Mammary microvascular endothelial cell (primary cell): ENCODE measurements at places on chromosomes 12 and 14. TPM values are rescaled to one million over a fixed set of nuclear protein-coding genes. Genes with fewer than 3 reads are reported as not detected.

TSPAN19 gene
- total RNA-seq = not detected in 2 replicates

CRIP1 gene
- total RNA-seq = 9.3 and 15.8 TPM in 2 replicates

TBX3 gene
- total RNA-seq = 25.9 and 32.1 TPM in 2 replicates

KRT75 gene
- not detected in 2 replicates for total RNA-seq

SSPN gene
- total RNA-seq = 0.94 and 1.7 TPM in 2 replicates

TMEM119 gene
- 0.94 TPM in 1 of 2 replicates, not detected in the other for total RNA-seq

TAS2R43 gene
- 0.53 TPM in 1 of 2 replicates, not detected in the other for total RNA-seq

FOXG1 gene
- under 0.01 TPM in 1 of 2 replicates, not detected in the other for total RNA-seq

CNOT2 gene
- 69.2 and 89.1 TPM in 2 replicates for total RNA-seq

NKX2-1 gene
- total RNA-seq = not detected in 2 replicates

CCDC184 gene
- not detected in 2 replicates for total RNA-seq

PRPH gene
- total RNA-seq = not detected in 2 replicates

PIGH gene
- total RNA-seq = 10.3 and 13.0 TPM in 2 replicates

PLCZ1 gene
- total RNA-seq = not detected in 2 replicates

NIN gene
- 33.8 and 34.0 TPM in 2 replicates for total RNA-seq

MRPL52 gene
- total RNA-seq = 226 and 283 TPM in 2 replicates

SLC41A2 gene
- total RNA-seq = 16.6 and 26.1 TPM in 2 replicates

NAA30 gene
- total RNA-seq = 13.7 and 16.1 TPM in 2 replicates

DPY19L2 gene
- 1.5 and 1.6 TPM in 2 replicates for total RNA-seq

ACSS3 gene
- not detected in 2 replicates for total RNA-seq

BEST3 gene
- total RNA-seq = not detected in 2 replicates

KCNC2 gene
- total RNA-seq = not detected in 2 replicates

C12orf50 gene
- not detected in 2 replicates for total RNA-seq

P2RX2 gene
- not detected in 2 replicates for total RNA-seq

FOXN4 gene
- not detected in 2 replicates for total RNA-seq

POTEG gene
- total RNA-seq = not detected in 2 replicates

CIROP gene
- total RNA-seq = not detected in 2 replicates

NAV3 gene
- 15.5 and 18.6 TPM in 2 replicates for total RNA-seq

DTX1 gene
- total RNA-seq = not detected in 2 replicates

LRTM2 gene
- total RNA-seq = not detected in 2 replicates

KCNMB4 gene
- total RNA-seq = under 0.01 and 0.05 TPM in 2 replicates

ACVRL1 gene
- total RNA-seq = 373 and 392 TPM in 2 replicates

LRRIQ1 gene
- total RNA-seq = 0.05 and 0.47 TPM in 2 replicates

PIWIL1 gene
- total RNA-seq = not detected in 2 replicates

RERG gene
- total RNA-seq = not detected in 2 replicates

GLS2 gene
- total RNA-seq = not detected in 2 replicates

PZP gene
- 0.05 and 0.20 TPM in 2 replicates for total RNA-seq

GLIPR1L2 gene
- total RNA-seq = 0.05 and 0.07 TPM in 2 replicates

CFAP251 gene
- 2.5 and 5.5 TPM in 2 replicates for total RNA-seq

OAS3 gene
- total RNA-seq = 94.5 and 102 TPM in 2 replicates

ARHGAP9 gene
- not detected in 2 replicates for total RNA-seq

CEP170B gene
- total RNA-seq = 19.2 and 20.8 TPM in 2 replicates

NINJ2 gene
- total RNA-seq = 0.93 and 5.7 TPM in 2 replicates

PPP1CC gene
- 138 and 139 TPM in 2 replicates for total RNA-seq

PSEN1 gene
- 25.0 and 29.5 TPM in 2 replicates for total RNA-seq

OASL gene
- total RNA-seq = 7.7 and 11.3 TPM in 2 replicates

TBX5 gene
- total RNA-seq = not detected in 2 replicates
